ENCODE measurements at places on chromosomes 11 and 22. TPM values are rescaled to one million over a fixed set of nuclear protein-coding genes. Genes with fewer than 3 reads are reported as not detected.
A peak's percentile ranks its signal among the peaks of the same experiment; 100 is the strongest.

The CCDC87 gene
- total RNA-seq: 0.17 TPM

GRCh38 chr11:115873813-115874212, 369.6 kb upstream of the CADM1 start:
- no peak for DNase-seq

The KLHDC7B gene
- total RNA-seq: 0.37 TPM

The HORMAD2 gene
- total RNA-seq: not detected

The F2 gene
- total RNA-seq: not detected

The NPTXR gene
- 0.76 TPM for total RNA-seq

GRCh38 chr11:34234086-34234740, 123.6 kb downstream of the ABTB2 start:
- DNase-seq: peak; percentile 79

DNA sequence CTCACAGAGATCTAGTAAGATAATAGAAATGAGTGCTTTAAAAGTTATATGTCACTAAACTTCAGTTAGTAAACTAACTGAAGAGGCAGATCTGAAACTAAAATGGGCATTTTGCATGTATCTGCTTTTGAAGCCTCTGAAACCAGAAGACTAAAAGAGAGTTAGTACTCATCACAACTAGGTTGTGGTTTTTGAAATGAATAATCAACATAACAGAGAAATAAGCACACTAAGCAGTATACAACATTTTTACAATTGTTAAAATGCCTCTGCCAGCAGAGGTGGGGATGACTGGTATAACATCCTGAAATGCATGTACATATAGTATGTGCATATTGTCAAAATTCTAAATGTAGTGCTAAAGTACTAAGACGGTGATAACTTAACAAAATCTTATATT, 564.5 kb downstream of the DLG2 start:
- DNase-seq: no peak

DNA sequence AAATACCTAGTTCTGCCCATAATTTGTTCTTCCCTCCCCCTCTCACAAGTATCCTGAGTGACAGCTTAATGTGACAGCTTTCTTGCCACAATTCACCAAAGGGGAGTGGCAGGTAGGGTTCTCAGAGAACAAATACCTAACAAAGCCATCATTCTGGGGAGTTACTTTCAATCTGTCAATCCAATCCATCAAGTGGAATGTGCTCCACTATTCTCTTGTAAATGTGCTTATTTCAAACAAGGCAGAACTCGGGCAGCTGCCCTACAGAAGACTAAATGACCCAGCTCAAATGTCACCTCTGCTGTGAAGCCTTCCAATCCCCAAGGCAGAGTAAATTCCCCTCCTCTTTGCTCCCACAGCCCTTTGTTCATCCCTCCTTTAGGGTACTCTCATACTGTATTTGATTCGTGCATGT, 27.8 kb downstream of the LGR4 start:
- DNase-seq: no peak

The P2RY6 gene
- 5.6 TPM for total RNA-seq

DNA sequence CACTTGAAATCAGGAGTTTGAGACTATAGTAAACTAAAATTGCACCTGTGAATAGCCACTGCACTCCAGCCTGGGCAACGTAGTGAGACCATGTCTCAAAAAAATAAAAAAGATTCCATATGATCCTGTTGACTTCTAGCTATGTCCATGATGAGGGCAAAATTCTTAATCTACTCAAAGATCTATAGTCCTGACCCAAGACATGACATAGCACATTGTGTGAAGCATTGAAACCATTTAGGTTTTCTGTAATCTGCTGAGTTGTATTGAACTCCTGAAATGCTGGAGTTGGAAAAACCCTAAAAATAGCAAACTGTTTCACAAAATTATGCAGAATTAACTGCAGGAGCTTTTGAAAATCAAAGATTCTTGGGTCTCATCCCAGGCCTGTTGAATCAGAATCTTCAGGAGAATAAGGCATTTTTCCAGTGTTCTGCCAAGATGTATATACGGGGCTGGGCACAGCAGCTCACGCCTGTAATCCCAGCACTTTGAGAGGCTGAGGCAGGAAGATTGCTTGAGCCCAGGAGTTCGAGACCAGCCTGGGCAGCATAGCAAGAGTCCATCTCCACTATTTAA, 29.8 kb upstream of the LDHA start:
- DNase-seq: no peak

The ZBTB16 gene
- not detected for total RNA-seq

DNA sequence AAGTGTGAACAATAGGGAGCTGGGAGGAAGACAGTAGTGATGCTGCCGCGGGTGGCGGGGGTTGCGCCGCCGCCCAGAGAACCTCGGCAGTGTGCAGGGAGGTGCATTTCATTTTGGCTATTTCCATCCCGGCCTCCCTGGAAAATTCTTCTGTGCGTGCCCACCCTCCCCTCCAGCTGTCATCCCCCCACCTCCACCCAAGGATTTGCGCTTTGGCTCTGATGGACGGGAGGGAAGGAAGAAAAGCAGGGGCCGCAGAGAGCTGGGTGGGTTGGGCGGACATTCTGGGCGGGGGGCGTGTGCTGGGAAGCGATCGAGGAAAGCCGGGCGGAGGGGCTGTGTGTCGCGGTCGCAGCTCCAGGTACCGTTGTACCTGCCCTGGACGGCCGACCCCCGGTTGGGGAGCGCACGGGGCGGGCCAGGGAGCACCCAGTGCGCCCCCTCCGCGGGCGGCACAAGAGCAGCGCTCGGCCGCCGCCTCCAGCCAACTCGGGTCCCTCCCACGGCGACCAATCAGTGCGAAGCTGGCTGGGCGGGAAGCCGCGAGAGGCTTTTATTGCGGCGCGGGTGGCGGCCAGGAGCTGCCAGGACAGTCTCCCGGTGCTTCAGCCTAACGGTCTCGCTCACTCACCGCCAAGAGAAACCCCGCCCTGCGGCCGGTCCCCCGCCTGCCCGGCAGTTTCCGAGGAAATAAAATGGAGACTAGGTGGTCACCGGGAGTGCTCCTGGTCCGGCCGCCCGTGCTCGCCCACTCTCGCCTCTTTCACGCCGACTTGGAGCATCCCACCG, 1.6 kb downstream of the NCAM1 start:
- peak; percentile 31 for DNase-seq

DNA sequence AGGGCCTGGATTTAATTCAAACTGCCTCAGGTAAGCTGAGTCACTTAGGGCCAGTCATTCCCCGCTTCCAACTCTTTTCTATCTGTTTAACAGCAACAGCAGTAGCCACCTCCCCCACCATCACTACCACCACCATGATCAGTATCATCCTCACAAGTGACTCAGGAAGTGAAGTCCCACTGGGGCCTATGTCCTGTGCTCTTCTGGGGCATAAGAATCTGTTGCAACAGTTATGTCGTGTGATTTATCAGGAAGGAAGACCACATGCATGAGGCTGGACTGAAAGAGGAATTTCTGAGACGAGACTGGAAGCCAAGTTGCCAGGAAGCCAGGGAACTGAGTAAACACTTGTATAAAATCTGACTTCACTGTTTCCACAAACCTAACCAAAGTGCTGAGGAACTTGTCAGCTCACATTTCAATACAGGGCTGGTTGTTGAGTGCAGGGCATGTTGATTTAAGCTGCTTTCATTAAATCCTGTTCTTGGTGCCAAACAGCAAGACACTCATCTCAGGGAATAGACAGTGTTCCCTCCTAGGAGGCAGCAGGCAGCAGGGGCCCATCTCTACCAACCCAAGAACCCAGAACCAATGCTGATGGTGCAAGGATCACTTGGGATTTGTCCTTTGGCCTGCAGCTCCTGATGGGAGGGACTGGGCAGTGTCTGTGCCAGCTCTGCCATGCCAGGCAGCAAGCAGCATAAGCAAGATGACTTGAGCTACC, 226.7 kb upstream of the NARS2 start:
- DNase-seq: peak; percentile 97

DNA sequence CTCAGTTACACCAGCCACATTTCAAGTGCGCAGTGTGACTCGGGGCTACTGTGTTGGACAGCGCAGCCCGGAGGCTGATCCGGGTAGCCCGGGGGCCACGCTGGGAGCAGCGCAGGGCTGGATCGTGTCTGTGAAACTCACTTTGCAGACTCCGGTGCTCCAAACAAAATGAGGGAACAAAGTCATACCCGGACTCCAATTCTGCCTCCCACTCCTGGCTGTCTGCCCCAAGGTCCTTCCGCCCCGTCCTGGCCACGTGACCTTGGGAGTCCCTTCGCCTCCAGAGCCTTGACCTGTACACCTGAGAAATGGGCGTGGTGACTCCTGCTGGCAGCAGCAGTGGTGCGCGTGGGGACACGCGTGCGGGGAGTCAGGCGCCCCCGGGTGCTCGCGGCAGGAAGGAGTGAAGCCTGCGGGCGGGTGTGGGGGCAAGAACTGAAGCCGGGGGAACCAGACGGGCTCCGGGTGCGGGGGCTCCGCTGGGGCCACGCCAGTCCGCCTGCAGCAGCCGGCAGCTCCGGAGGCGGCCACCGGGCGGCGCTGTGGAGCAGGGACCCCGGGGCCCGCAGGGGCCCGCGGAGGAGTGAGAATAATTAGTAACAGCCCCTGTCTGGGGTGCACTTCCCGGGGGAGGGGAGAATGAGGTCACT, 42.4 kb downstream of the KCNJ4 start:
- DNase-seq: no peak

- no peak for DNase-seq
Observed at GRCh38 chr22:49536571-49537131, 291.0 kb downstream of the BRD1 start.

The GGTLC3 gene
- total RNA-seq: not detected

DNA sequence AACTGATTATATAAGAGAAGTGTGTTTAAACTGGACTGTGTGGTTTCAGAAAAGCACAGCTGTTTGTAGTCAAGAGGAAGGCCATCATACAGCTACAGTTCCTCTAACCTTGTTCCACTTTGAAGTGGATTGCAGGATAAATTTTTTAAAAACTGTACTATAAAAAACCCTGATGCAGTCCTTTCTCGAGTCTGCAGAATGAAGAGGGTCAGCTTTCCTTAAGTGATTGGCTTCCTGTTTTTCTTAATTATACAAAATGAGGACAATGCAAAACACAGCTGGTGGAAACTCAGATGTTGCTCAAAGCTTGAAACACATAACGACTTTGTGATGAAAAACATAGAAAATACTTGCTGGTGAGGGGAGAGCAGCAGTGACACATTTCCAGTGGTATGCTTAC, 1060.5 kb downstream of the DLG2 start:
- DNase-seq: no peak

GRCh38 chr11:103332409-103332808, 223.2 kb downstream of the DYNC2H1 start:
- no peak for DNase-seq

DNA sequence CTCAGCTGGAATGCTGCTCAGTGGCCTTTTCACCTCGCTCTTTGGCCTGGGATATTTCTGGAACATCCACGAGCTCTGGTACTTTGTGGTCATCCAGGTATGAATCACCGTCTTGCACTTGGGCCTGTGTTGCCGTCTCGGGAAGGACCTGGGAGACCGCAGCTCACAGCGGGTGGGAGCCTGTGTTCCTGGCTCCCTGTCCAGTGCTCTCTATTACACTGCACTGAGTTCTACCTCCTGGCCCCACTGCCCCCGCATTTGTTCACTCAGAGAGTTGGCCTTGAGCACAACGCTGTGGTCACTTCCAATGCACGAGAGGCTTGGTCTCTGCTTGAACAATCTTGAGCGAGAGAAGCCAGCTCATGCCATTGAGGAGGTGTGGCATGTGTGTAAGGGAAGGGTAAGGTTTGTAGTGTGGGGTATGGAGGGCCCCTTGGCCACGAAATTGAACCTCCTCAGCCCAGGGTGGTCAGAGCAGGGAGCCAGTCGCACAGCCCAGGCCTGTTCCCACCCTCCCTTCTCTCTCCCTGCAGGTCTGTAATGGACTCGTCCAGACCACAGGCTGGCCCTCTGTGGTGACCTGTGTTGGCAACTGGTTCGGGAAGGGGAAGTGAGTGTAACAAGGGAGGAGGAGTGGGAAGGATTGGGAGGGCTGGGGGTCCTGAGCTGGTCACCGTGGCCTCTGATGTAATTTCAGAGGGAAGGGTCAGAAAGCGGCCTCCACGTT, 16.2 kb downstream of the SLC37A2 start:
- peak; percentile 92 for DNase-seq

DNA sequence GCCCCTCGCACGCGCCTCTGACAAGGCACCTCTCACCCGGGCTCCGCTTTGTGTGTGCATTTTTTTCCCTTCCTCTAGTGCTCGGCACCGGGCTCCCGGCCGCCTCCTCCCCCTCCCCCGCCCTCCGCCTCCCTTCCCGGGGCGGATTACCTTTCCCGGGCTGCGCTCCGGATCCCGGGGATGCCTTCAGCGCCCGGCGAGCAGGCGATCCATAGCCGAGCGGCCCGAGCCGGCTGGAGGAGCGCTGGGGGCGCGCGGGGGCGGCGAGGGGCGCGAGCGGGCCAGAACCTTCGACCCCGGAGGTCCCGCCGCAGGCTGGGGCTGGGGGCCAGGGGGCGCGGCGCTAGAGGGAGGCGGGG, 282 bp downstream of the MPPED2 start:
- no peak for DNase-seq

The MUC5AC gene
- not detected for total RNA-seq

- DNase-seq: no peak
Observed at GRCh38 chr11:9367551-9367950, 16.9 kb upstream of the IPO7 start.

GRCh38 chr22:48440673-48441552, 1386.8 kb downstream of the BRD1 start:
- no peak for DNase-seq

The APOBEC3H gene
- not detected for total RNA-seq

DNA sequence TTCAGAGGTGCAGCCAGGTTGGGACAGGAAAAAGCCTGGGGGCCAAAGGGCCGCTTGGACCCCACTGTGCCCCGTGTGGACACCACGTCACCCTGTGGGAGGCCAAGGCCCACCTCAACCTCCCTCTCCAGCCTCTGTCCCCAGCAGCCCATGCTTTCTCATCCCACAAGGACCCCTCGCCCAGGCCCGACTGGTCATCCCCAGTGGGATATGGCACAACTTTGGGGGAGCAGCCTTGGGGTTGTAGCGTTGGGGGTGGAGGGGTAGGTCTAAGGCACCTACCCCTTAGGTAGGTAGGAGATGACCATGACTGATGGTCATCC, 44.0 kb downstream of the IGF2 start:
- no peak for DNase-seq

DNA sequence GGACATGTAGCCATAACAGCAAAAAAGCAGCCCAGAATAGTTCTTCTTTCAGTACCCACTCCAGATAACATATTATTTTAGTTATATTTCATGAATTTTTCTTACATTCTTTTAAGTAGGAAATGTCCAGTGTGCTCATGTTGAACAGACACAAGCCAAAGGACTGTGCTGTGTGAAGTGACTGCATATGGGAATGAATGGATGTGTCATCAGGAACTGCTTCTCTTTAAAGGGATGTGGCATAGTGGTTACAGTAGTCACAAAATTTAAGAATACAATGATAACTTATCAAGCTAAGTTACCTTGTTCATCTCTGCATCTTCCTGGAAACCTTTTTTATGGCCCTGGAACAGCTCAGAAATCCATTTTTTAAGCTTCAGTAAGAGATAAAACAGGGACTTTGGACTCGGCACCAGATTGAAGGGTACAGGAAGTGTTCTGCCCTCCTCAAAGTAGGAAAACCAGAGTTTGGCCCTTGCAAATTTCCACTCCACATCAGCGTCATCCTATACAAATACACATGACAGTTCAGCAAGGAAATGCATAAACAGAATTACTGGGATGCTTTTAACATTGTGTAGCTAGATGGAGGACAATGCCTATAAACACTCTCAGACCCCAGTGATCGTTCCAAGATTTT, 112.8 kb downstream of the TRPC6 start:
- DNase-seq: peak; percentile 48

The DTX4 gene
- total RNA-seq: 0.37 TPM

The RELA gene
- total RNA-seq: 37.2 TPM

GRCh38 chr11:61587541-61587941, 6.7 kb upstream of the SYT7 start:
- peak; percentile 24 for DNase-seq
